Activated CD4-positive, alpha-beta T cell treated with anti-CD3 and anti-CD28 coated beads, Interleukin-2, Interleukin-6, amounts not matched to agents 100 ng/mL and 50 ng/mL, durations not matched to agents 16 hours and 8 hours (primary cell): ENCODE measurements at places on chromosomes 5 and 9.

GRCh38 chr5:116569999-116570398, 4.6 kb downstream of the SEMA6A start:
- DNase-seq, result no peak

DNA sequence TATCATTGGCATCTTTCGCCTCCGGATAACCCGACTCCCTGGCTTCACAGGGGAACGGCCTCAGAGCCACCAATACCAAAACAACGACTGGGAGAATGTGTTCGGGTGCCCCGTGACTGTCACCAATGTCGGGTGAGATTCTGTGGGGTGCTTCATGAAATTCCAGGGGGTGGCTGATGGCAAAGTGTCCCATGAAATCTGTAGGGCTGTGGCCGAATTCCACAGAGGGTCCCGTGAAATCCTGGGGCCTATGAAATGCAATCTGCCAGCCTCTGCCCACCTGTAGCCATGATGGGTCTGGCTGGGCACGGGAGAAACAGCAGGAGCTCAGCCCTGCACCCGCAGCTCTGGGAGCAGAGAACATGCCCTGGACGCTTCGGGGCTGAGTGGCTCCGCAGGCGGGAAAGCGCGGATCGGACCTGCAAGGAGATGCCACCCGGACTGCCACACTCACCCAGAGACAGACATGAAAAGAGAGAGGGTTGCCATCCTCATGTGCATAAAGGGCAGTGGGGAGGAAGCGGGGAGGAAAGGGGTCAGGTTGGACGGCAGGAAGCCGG, 192.4 kb downstream of the OLFM1 start:
- DNase-seq, result no peak

- DNase-seq, result no peak
Measured at GRCh38 chr5:81755320-81755719, 4.4 kb upstream of the SSBP2 start.

GRCh38 chr9:10055886-10056395, 556.9 kb downstream of the PTPRD start:
- no peak for DNase-seq
